Activated T-cell treated with anti-CD3 and anti-CD28 coated beads, Interleukin-2, amount 50 U/mL, for 72 hours (primary cell): ENCODE measurements at places on chromosomes 1 and 21.

GRCh38 chr21:42346866-42347600 is 3.8 kb downstream of the TFF2 start:
- DNase-seq: no peak

DNA sequence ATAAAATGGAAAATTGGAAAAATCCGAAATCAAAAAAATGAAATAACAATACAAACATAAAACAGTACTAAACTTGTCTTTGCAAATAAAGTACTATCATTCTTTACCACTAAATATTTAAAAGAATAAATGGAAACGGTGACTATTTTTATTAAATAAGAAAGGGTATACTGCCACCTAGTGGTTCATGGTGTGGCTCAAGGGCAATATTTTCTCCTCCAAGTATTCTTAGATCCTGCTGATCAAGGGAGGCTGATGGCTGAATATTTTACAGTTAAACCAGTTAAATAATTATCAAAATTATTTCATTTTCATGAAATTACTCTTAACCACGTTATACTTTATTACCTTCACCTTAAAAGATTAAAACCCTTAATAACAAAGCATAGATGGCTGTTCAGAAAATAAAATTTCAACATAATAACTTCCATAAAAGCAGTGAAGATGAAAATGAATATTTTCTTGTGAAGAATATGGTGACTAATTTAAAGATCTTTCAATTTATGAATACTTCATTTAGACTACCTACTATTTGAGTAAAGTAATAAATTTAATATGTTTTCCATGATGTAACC is 1793.9 kb downstream of the NCAM2 start:
- DNase-seq: no peak

DNA sequence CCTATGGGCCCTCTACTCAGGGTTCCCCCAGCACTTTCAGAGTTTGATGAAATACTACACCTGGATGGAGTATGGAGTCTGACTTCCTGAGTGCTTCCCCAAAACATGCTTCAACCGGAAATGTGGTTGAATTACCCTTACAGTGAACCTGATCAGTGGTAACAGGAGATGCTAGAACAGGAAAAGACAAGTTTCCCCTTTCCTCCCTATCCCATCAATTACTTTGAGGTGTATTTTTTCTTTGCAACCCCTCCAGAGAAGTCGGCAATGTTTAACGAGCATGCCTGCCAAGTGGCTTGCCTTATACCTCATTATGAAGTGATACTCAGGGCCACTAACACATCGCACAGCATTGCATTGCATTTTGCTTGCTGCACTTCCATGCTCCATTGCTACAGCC is 7.0 kb downstream of the KRTAP15-1 start:
- no peak for DNase-seq

GRCh38 chr21:32192291-32193097 is 86.4 kb downstream of the MIS18A start:
- no peak for DNase-seq

- DNase-seq: no peak
Observed at GRCh38 chr21:29403922-29404538, 105.3 kb downstream of the BACH1 start.

- no peak for DNase-seq
Observed at GRCh38 chr1:178571807-178572206, 58.9 kb downstream of the TEX35 start.

DNA sequence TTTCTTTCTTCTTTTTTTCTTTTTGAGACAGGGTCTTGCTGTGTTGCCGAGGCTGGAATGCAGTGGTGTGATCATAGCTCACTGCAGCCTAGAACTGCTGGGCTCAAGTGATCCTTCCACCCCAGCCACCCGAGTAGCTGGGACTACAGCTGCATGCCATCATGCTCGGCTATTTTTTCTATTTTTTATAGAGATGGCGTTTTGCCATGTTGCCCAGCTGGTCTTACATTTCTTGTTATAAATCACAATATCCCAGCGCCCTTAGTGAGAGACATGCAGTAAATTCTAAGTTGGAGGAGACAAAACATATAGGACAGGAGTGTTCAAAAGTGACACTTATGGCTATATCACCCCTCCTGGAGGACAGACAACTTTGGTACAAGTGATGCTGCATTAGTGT is 31.3 kb upstream of the ACTN2 start:
- DNase-seq: no peak

- no peak for DNase-seq
Observed at GRCh38 chr21:27363719-27364477, 397.0 kb upstream of the ADAMTS5 start.

DNA sequence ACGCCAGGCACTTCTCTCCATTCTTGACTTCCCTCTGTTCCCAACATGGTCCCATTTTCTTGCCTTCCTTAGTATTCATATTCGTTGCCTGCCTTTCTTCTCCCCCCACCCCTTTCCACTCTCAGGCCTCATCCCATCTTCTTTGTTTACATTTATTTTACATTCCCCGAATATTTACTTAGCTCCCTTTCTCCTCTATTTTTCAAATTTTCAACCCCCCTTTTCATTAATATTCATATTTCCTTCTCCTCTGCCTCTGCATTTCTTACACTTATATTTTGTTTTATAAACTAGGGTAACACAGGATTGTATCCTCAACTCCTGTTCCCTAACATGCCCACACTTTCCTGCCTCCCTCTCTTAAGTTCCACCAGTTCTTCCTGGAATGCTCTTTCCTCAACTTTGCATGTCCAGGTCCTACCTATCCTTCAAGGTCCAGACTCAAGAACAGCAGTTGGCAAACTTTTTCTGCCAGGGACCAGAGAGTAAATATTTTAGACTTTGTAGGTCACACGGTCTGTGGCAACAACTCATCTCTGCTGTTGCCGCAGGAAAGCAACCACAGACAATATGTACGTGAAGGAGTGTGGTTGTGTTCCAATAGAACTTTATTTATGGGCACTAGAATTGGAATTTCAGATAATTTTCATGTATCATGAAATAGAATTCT is 29.8 kb upstream of the A3GALT2 start:
- DNase-seq: no peak

- no peak for DNase-seq
Observed at GRCh38 chr1:111639602-111640198, 20.1 kb downstream of the RAP1A start.

GRCh38 chr1:222124602-222125001 is 382.7 kb upstream of the DUSP10 start:
- no peak for DNase-seq

DNA sequence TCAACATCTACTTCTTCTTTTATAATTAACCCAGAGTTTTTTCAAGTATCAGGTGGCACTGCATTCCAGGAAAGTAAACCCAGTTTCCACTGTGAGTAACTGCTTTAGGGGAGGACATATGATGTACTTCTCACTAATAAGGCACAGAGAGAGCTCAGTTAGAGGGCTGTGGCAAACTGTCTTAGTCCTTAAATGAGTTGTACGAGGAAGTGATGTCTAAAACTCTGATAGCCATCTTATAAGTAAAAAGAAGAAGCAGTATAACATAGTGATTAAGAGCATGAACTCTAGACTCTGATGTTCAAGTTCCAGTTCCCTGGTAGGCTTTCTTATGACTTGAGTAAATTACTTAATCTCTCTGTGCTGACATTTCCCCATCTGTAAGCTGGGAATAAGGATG is 58.7 kb upstream of the PTGS2 start:
- peak; percentile 41 for DNase-seq

DNA sequence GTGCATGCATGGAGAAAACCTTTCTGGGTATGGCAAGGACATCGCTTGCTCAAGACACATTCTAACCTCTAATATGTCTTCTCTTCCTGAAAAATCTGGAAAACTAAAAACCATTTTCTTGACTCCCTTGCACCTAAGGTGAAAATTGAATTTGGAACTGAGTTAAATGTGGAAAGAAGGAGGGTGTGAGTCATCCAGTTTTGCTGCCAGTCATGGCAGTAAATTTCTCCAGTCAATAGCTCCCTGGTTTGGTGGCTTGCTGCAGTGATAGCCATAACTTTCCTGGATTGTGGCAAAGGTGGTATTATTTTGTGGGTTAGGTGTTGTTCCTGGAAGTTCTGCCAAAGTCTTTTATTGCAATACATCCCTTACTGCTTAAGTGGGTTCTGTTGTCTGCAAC is 2.5 kb downstream of the ZCCHC17 start:
- no peak for DNase-seq

DNA sequence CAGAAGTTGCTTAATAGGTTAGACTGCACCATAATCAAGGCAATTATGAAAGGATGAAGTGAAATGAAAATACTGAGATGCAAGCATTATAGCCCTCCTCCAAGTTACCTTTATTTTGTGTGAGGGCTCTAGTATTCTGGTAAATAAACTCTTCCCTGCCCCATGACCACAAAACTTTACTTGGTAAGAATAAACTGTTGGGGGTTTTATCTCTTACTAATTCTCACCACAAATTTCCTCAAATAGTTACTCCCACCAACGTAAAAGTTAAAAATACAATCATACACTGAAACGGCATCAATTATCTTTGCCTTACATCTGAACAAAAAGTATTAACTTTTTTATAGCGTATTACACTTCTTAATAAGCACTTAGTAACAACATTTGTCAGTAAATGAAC is 29.5 kb downstream of the C21orf91 start:
- no peak for DNase-seq

GRCh38 chr1:246355411-246356230 is 151.5 kb downstream of the SMYD3 start:
- DNase-seq: no peak

GRCh38 chr1:27928216-27928954 is 6.4 kb upstream of the SMPDL3B start:
- no peak for DNase-seq

DNA sequence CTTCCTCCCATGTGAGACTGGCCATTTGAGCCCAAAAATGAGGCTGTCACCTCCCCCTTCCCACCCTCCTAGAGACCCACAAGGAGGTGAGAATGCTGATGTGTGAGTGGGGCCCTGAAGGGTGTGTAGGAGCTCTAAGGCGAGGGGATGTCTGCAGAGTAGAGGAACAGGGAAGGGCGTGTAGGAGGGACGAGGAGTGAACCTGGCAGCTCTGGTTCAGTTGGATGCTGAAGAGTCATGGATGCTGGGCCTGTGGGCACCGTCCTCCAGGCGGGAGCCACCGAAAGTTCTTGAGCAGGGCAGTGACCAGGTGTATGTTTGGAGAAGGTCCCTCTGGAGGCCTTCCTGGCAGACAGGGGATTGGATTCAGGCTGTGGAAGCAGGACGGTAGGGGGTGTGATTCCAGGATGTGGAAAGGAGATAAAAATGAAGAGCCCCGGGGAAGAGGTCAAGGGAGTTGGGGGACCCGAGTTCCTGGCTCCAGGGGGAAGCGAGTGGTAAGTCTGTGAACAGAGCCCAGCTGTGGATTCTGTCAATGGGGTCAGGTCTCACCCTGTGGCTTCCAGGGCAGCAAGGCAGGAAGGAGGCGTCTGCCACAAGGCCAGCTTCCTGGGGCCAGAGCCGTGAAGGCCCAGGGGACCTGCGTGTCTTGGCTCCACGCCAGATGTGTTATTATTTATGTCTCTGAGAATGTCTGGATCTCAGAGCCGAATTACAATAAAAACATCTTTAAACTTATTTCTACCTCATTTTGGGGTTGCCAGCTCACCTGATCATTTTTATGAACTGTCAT is 7.9 kb downstream of the SAMD11 start:
- no peak for DNase-seq

GRCh38 chr1:145688328-145688727 is 18.8 kb downstream of the PDZK1 start:
- no peak for DNase-seq

- DNase-seq: no peak
Observed at GRCh38 chr21:23936224-23936623, 1671.1 kb downstream of the MRPL39 start.

DNA sequence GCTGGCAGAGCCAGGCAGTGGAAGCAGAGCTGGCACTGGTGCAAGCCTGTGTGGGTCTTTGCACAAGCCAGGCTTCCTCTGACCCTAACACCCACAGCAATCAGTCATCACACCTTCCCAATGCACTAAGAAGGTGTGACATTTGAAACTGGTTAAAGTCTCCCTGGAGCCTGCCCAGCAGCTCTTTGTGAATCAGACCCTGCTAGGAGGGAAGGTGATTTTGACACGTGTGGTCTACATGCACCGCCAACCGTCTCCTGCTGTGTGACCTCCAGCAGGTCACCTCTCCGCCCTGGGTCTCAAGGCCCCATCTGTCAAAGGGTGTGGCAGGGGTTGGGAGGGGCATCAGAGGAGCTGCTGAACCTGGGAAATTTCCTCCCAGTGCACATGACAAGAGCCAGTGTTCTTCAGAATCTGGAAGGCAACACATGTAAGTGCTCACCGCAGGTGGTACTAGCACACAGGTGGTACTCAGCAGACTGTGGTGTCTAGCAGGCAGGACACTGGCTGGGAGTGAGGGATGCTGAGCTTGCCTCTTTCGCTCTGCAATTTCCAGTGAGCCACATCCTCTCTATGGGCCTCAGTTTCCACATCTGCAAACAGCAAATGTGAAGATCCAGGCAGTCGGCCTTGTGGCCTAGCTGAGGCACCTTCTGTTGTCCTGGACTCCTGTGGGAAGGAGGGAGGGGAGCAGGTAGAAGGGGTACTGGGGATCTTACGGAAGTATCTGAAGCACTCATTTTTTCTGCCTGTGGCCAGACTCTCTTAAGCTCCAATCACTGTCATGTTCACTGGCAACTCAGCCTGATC is 123.2 kb downstream of the DMRTB1 start:
- no peak for DNase-seq

- DNase-seq: no peak
Observed at GRCh38 chr1:76428028-76428427, 353.5 kb downstream of the ST6GALNAC3 start.

DNA sequence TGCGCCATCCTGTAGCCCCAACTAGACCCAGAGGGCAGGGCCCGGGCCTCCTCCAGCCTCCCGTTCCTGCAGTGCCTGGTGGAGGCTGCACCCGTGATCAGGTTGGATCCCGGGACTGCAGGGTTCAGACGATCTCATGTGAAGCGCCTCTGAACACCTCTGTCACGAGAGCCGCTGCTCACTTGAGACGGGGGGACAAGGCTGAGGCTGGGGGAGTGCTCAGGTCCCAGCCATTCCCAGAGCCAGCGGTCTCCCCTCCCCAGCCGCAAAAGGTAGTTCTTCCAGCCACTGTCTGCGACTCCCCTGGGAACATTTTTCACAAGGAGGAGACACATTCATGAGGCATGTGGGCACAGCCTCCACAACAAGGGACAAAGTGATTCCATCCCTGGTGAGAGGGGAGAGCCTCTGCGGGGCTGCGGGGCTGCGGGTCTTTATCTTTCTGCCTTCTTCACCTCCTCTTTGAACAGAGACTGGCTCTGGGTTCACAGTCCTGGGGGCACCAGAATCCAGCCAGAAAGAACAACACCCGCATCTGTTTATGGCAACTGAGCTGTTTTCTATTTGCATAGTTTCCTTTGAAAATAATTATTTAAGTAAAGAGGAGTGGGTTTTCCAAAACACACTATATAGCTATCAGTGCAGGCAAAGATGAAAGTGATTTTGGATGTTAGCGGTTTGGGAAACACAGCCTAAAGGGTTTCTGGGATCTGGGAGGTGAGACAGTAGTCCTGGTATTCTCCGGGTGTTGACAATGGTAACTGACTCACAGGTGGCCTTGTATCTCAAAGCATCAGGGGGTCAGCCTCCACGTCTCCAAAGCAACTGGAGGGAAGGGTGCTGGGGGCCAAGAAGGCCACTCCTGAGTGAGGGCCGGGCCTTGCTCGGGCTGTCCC is 13.0 kb upstream of the LDLRAP1 start:
- no peak for DNase-seq

- DNase-seq: no peak
Observed at GRCh38 chr1:55634516-55634915, 419.4 kb upstream of the USP24 start.
